Stimulated activated CD8-positive, alpha-beta memory T cell treated with anti-CD3 and anti-CD28 coated beads, Interleukin-4, amount 100 ng/mL, for 4 hours (primary cell): ENCODE measurements at places on chromosomes 1 and 21.

DNA sequence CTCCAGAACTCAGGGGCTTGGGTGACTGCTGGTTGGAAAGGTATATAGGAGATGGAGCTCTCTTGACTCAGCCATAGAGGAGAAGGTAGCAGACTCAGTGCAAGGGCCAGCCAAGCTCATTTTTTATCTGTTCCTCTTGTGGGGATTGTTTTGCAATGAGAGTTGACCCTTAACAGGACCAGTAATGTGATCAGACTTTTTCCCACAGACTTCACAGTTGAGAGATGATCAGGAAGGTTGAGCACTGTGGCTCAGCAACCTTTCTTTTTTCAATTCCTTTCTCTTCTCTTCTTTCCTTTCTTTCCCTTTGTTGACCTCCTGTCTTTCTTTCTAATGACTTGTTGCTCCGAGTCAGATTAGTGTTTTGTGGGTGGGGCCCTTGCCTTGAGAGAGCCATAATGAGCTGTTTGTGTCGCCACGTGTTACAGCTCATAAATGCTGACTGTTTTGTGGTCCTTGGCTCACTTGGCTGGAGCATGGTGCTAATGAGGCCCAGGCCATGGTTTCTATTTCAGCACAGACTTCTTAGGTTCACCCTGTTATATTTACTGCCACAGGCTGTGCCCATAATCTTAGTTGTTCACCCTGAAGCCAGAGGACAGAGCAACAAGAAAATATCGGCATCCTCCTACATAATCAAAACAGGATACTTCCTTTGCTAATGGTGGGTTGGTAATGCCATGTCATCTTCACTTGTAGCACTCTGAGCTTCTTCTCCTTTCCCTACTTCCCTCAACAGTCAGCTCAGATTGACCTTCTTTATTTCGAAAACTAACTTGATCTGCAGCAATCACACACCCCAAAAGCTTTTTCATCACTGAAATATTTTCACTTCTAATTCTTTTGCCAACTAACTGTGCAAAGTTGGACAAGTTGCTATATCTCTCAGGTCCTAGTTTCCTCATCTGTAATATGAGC lies 13.9 kb downstream of the ADAM30 start:
- no peak for DNase-seq

DNA sequence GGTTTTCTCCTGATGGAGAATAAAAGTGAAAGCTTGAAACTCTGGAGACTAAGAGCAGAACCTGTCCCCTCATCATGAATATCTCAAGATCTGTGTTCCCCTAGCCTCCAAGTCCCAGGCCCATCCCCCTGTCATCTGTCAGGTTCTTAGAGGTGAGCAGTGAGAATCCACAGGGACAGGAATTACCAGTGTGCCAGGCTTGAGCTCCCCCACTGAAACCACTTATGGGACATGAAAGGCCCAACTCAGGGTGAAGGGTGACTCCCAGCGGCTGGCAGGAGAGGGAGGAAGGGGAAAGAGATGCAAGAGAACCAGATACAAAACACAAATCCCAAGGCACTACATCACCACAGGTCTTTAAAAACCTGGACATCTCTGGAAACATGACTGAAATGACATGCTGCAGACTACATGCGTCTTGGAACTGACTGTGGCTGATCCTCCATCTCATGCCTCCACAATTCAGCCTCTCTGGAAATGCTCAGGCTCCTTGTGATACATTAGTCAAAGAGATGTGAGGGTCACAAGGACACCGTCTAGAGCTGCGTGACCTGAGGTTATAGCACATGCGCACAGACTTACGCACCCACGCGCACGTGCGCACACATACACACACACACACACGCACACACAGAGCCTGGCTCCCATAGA lies 6.8 kb upstream of the LY9 start:
- DNase-seq: no peak

DNA sequence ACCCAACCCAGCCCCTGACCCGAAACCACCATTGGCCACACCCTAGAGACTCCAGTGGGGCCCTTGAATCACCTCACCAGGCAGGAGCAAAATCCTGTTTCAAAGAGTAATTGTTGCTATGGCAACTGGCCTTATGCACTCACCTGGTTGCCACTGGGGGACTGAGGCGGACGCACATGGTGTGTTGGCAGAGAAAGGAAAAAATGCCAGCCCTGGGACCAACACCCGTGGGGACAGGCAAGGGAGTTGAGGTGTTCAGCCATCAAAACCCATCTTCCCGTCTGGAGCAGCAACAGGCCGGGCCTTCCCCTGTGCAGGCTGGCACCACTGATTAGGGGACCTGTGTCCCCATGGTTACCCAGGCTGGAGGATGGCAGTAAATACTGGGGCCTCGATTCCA lies 395.8 kb upstream of the VAMP3 start:
- DNase-seq: no peak

- no peak for DNase-seq
These were observed 15.6 kb upstream of the CA6 start for GRCh38 chr1:8930116-8930515.

- no peak for DNase-seq
These were observed 2.1 kb downstream of the MYBPH start for GRCh38 chr1:203173566-203173965.

GRCh38 chr1:91799863-91800262 lies 86.1 kb downstream of the TGFBR3 start:
- no peak for DNase-seq

GRCh38 chr1:163090321-163090945 lies 21.3 kb downstream of the RGS4 start:
- no peak for DNase-seq

GRCh38 chr1:93844262-93845045 lies 34.6 kb downstream of the DNTTIP2 start:
- DNase-seq: no peak

DNA sequence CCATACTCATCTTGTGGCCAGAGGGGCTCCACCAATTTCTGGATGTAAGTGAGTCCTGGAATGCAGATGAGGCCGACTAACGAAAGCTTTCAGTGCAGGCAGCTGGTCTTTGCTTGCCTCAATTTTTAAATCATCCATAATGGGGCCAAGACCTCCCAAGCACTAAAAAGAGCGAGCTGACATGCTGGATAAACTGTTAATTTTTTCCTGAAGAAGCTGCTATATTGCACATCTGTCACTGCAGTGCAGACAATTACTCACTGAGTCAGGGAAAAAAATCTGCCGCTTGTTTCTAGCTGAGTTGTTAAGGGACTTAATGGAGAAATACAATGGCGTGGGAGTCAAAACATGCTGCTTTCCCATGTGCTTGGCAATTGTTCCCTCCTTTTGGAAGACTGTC lies 205.5 kb downstream of the GPATCH2 start:
- no peak for DNase-seq

DNA sequence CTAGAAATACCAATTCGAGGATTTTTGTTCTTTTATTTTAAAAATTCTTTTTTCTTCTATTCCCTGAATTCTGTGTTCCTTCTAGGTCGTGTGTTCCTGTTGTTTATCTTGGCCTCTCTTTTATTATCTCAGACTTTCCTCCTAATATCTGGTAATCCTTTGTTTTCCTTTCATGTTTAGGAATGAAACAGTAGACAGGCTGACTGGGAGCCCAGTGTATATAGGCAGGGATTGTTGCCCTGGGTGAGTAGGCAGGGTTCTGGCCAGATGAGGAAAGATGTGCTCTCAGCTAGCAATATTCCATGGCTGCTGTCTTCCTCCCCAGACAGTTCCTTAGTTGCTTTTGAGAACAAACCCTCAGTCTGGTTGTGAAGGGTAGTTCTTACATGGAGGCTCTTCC lies 161.8 kb upstream of the PDE4B start:
- DNase-seq: no peak

GRCh38 chr1:12106153-12106552 lies 43.0 kb downstream of the TNFRSF8 start:
- DNase-seq: no peak

DNA sequence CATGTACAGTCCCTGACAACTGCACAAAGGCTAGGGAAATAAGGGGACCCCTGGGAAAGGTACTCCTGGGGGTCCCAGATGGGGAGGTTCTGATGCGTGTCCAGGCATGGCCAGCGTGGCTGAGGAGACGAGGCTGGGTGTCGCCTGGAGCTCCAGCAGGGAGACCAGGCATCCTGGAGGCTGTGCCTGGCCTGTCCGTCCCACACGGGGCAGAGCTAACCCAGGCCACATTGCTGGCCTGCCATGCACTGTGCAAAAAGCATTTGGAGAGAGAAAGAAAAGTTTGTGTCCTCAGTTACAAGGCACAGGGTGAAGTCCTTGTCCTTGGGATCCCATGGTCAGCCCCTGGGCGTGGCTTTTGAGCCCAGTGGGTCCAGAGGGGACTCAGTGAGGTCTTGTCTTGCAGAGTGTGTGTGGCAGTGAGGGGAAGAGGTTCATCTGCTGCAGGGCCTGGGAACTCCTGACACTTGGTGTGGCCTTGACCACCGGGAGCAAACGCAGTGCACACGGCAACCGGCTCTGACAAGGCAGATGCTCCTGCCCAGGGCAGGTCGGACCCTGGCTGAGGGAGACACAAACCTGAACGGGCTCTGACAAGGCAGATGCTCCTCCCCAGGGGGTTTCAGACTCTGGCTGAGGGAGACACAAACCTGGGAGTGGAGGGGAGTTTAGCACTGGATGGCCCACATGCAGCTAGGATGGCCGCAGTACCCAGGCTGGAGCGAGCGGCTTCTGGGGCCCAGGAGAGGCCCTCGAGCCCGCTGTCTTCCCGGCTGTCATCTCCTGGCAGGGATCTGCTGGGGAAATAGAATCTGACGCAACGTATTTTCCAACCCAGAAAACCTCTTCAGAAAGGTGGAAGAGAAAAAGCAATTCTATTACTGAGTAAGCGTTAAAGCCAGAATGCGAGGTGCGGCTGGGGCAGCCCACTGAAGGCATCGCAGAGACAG lies 37.3 kb upstream of the COL18A1 start:
- no peak for DNase-seq

DNA sequence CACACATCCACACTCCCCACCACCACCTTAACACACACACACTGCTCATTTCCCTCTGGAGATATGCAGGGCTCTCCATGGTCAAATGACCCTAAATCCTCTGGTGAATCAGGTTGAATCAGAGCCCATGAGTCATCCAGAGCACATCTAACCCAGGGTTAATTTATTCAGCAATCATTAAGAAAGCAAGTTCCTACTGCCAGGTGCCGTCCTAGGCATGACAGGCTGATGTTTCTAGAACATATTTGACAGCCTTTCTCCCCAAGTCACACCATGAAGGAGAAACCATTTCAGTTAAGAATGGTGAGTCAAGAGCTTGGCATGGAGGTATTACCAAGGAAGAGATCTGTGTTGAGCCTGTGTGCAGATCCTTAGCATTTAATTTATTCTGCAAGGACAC lies 194.3 kb upstream of the CAMK1G start:
- DNase-seq: no peak

- no peak for DNase-seq
These were observed 27.6 kb upstream of the BCAS2 start for GRCh38 chr1:114609026-114609425.

DNA sequence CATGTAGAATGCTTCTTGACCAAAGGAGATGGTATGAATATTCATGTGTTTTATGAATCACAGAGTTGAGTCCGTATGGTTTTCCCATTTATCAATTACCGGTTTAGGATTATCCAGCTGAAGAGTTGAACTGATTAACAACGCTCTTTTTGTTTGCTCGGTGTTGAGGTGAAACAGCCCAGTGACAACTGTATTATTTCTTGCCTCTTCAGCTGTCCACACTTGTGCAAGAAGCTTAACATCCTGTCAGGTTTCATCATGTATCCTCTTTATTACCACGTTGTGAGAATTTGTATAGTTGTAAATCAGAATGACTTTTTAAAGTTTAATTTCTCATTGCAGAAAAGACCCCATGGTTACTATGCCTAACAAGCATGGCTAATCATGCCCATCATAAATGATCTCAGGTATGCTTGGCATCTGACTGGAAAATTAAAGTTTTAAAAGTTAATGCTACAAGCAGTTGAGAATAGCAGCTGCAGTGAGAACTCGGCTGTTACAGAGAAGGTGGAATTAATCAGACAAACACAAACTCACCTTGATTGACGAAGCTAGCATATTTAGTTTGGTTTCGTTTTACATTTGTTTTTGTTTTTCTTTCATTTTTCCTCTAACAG lies 563.2 kb upstream of the ADGRL2 start:
- DNase-seq: no peak

- DNase-seq: no peak
These were observed 279.1 kb downstream of the PCP4 start for GRCh38 chr21:40146216-40146837.

DNA sequence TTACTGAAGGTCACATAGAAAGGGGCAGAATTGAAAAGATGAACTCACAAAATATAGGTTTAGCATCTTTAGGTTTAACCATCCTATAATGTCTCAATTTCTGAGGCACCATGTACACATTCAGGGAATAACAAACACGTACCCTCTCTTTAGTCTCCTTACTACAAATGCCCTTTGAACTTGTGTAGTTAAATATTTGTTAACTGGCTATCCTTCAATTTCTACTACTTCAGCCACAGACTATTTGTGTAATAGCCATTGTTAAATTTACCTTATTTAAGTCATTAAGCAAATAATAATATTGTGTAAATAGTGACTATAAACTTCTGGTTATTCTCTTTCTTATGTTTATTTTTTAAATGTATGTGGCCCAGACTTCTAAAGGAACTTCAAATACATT lies 600.5 kb downstream of the KCNT2 start:
- no peak for DNase-seq

- no peak for DNase-seq
These were observed 739.3 kb downstream of the PLA2G4A start for GRCh38 chr1:187568067-187568466.

DNA sequence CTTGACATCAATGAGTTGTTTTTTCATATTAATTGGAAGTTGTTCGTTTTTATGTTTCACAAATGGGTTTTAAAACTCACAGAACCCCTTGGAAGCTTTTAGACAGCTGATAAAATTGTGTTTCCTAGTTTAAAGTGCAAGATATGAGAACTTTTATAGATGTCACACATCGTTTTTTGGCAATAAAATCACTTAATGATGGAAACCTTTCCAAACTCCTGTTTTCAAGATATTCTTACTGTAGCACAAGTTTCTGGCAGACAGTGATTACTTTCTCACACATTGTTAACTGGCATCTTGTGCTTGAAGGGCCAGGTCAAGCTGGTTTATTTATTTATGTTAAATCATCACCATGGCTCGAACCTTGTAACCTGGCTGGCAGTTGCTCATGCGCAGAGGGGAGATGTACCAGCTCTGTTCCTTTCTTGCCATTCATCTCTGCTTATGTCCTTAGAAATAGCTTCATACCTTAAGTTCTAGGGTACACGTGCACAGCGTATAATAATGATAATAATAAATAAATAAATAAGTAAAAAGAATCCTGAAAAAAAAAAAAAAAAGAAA lies 10.2 kb upstream of the RCAN1 start:
- no peak for DNase-seq

GRCh38 chr1:228268881-228269265 lies 61.0 kb downstream of the OBSCN start:
- DNase-seq: no peak

GRCh38 chr1:86151427-86151826 lies 5.1 kb downstream of the COL24A1 start:
- no peak for DNase-seq

DNA sequence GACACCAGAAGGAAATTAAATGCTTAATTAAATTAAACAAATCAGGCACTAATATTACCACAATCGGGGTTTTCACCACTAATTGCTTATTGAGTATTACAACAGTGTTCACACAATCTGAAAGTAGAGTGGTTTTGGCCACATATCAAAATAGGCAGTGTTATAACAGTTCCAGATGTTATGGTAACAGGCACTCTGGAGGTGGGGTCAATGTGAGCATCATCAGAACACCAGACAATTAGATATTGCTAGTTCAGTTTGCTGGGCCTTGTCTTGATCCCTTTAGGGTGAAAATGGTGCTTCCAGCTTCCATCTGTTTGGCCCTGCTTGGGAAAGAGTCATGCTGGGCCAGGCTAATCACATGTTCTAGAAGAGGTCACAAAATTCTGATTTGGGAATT lies 14.5 kb upstream of the DDAH1 start:
- DNase-seq: no peak
